Thyroid gland (tissue), 4 donors: ENCODE measurements at places on chromosomes 2 and 18.

DNA sequence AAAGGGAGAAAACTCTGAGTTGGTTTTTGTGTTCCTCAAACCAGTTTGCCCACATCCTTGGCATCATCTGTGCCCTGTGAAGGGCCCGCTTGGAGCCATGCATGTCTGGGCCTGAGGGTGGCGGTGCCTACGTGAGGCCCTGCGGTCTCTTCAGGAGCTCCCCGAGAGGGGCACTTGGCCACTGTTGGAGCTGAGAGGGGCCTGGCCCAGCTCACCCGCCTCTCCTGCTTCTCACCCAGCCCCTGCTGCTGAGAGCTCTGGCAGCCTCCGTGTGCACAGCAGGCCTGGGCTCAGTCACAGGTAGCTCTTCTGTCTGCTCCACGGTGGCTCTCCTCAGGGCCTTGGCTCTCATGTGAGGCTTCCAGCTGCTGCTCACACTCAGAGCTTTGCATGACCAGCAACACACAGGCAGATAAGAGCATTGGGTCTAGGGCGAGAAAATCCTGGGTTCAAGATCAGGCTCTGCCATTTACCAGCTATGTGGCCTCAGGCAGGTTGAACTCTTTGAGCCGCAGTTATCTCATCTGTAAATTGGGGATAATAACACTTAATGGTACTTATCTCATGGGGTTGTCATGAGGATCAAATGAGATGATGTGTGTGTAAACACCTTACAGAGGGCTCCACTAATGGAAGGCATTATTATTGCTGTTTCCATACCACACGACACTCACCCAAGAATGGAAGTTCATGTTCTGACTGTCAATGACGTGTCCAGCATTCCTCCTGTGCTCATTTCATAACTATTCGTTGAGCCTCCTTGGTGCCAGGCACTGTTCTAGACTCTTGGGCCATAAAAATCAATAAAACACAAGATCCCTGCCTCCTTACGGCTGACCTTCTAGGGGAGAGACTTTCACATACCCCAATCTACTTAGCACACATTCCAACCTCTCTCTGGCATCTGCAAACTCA is 41.6 kb upstream of the PLB1 start:
- peak; percentile 74 for DNase-seq

DNA sequence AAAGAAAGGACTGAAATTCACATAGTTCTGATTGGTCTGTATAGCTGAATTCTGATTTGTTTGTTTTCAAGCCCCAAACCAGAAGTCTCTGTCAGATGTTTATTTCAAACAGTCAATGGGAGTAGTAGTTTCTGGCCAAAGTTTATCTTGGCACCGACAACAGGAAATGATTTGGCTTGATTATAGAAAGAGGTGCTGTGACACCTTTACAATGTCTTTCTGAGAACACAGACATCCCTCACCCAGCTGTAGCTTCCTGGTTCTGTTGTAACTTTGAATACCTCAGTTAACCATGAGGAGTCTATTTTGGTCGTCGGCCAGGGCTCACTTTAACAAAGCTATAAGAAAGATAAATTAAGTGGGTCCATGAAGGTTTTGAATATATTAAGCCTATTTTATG is 545.0 kb upstream of the ZNF804A start:
- no peak for DNase-seq

GRCh38 chr2:86697551-86698104 is 22.5 kb upstream of the RMND5A start:
- DNase-seq, result no peak

DNA sequence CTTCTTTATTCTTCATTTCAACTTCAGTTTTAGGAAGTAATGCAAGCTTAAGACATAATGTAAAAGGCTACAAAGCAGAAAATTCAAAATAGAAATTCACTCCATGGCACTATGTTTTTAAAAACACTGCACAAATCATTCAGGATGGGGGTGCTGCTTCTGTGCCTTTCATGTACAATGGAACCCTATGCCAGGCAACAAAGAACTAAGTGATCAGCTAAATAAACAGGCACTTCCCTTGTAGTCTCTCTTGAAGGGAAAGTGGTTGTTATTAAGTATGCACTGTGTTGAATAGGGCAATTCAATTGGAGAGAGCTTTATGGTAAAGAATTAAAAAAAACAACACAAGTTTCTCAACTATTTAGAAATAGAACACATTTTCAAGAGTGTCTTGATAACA is 10.9 kb upstream of the ERBB4 start:
- no peak for DNase-seq

- DNase-seq, result no peak
Observed at GRCh38 chr18:31610286-31611205, 18.9 kb downstream of the TTR start.

GRCh38 chr2:75256485-75256884 is 57.2 kb upstream of the TACR1 start:
- no peak for DNase-seq

DNA sequence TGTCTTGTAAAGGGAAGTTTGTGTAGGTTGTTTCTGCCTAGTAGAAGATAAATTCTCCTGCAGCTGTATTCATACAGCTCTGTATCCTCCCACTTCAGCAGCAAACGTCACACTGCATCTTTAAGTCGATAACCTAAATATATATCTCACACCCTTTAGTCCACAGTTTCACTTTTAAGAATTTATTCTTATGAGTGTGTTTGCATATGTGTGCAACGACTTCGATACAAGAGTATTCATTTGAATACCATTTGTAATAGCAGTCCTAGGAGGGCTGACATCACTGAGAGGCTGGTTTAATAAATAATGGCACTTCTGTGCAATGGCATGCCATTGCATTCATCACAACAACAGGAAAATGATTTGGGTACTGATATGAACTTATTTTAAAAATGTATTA is 63.8 kb upstream of the MSH6 start:
- DNase-seq, result no peak

DNA sequence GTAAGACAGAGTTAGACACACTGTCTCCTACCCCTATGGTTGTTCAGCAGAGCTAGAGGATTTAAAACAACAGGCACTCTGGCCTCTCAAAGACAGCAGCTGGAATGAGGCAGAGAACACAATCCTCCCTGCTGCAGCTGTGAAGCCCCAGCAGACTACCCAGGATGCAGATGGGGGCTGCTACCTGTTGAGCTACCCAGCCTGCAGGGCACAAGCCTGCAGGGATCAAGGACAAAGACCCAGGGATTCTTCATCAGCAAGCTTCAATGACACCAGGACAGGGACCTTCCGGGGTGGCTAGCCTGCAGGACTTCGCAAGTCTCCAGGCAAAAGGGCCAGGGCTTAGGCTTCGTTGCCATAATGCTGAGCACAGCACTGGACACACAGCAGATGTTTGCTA is 27.2 kb downstream of the GALNT14 start:
- DNase-seq, result no peak

DNA sequence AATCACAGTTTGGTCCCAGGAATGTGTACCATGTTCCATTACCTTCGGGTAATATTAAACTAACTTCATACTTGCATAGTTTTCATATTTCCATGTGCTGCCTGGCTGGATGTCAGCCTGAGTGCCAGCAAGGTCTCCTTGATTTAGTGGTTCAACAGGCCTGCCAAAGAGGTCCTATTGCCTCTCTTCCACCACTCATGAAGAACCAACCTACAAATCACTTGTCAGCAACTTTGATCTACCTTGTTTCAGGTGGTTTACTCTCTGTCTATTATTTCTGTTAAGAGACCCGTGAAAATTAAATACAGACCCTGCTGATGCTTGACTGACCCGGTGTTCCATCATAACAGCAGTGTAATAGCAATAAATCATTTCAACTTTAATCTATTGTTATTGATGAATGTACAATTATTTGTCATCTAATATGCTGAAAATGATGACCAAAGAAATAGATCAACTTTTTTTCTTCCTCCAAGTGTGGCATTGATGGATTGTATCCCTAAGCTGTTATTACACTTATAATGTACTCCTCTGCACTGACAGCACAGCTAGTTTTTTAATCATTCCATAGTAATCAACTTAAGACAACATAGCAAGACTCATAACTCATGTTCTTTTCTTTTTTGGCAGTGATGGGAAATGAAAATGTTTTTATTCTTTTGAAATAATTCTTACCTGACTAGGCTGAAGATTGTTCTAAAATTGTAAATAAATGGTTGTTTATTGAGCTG is 1220.2 kb upstream of the ACVR2A start:
- no peak for DNase-seq

DNA sequence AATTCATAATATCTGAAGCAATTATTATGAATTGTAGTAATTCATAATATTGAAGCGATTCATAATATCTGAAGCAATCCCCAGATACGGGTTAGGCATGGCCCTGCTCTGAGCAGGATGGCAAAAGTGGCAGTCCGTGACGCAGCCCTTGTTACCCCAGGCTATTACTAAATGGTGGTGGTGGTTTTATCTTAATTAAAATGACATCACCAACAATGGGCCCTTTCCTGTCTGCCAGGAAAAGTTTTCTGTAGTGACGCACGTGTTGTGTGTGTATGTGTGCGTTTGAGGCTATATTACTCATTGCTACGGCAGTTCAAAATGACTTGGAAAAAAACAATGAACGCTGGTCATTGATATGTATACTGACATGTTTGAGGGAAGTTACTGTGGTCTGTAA is 10.6 kb upstream of the MOCOS start:
- no peak for DNase-seq

GRCh38 chr2:119982506-119982905 is 30.4 kb upstream of the EPB41L5 start:
- no peak for DNase-seq

DNA sequence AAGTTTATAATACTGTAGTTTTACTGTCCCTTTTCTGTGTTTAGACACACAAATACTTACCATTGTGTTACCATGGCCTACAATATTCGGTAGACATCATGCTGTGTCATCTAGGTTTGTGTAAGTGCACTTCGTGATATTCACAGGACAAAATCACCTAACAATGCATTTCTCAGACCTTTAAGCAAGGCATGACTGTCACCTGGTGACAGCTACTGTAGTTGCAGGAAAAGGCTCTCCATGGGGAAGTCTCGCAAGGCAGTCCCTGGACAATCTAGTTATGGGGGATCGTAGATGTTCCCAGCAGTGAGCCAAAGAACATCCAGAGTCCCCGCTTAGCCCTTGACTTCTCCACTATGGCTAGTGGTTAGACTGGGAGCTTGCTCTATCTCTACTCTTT is 73.1 kb downstream of the EIF2AK3 start:
- DNase-seq, result no peak

- DNase-seq, result peak; percentile 43
Observed at GRCh38 chr2:218781691-218782527, at the start of gene CYP27A1. Gene CYP27A1, plus strand, starts transcription at chr2:218782147. Its CDS starts 36 bp downstream, at chr2:218782183.

DNA sequence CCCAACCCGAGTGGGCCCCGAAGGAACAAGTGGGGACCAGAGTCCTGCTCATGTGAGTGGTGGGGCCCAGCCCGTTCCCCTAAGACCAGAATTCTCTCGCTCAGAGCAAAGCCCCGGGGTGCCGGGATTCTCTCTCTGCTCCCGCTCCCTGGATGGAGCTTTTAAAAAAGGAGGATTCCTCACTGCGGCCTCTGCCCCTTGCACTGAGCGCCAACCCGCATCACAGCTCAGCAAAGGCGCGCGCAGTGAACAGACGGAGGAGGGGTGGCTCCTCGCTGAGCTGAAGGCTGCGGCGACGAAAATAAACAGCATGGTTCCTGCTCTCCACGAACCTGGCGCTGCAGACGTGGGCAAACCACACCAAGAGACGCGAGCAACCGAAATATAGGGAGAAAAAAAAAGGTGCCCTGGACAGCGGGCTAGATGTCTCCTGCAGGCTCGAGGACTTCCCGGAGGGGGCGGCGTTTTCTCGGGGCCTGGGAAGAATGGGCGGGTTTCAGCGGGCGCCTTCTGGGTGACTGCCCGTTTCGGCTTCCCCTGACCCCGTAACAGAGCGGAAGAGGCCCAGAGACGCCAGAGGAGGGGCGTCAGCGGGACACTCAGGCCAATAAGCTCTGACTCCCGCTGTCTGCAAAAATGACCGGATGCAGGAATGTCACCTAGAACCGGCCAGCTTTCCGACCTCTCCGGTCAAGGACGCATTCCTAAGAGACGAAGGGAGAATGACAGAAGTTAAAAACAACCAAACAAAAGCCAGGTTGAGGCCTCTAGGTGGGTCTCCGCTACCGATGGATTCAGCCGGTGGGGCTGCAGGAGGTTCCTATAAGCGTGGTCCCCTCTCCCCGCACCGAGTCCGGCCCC is 819 bp upstream of the KLF11 start:
- peak; percentile 71 for DNase-seq

DNA sequence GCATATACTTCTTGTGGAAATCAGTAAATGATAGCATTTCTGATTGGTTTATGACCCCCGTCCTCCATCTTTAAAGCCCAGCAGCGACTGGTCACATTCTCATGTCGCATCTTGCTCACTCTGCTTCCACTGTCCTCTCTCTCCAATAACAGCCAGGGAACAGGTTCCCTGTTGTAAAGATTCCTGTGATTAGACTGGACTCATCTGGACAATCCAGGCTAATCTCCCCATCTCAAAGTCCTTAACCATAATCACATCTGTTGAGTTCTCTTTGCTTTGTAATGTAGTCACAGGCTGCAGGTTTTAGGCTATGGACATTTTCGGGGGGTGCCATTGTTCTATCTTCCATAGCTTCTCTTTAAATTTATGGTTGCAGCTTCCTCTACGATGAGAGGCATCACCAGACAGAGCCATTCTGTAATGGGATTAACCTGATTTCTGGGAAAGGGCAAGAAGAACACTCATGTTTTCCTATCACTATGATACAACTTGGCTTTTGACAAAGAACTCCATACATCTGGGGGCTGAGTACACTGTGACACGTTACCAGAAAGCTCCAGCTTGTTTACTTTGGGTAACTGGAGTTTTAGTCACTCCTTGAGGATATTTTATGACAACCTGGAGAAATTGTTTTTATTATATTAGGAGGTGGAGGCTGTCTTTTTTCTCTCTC is 159.0 kb downstream of the NYAP2 start:
- DNase-seq, result no peak

GRCh38 chr18:13813271-13813849 is 10.6 kb upstream of the MC5R start:
- DNase-seq, result peak; percentile 62

DNA sequence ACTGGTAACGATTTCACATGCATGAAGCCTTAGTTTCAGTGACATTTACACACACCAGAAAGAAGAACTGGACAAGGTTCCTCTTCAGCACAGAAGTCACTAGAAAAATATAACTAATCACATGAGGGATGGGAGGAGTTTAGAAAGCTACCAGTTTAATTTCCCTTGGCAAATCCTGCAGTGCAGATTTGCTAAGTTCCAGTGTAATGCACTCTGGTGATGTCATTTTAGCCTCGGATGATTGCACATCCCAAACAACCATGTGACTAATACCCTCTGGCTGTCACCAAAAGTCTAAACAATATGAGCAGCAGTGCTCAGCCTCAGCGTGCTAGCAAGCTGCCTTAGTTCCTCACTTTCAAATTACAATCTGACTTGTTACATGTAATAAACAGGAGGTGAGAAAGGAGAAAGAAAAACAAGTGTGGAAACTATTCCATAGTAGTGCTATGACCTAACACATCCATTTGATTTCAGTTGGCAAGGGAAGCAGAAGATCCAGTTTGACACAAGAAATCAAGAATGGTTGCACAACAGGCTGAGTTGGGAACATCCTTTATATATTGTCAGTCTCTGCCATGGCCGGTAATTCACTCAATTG is 35.3 kb upstream of the PPP1CB start:
- peak; percentile 61 for DNase-seq
